BE2C (cell line): ENCODE measurements at places on chromosomes 2 and 18.

DNA sequence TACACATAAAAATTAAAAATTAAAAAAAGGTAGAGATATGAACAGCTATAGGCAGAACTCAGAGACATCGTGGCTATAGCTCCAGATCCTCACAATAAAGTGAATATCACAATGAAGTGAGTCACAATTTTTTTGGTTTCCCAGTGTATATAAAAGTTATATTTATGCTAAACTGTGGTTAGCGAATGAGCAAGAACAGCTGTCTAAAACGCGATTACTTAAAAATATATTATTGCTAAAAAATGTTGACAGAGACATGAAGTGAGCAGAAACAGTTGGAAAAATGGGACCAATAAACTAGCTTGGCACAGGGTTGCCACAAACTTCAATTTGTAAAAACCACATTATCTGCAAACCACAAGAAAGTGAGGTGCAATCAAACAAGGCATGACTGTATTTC, 551.7 kb upstream of the NETO1 start:
- DNase-seq: no peak

GRCh38 chr2:158835431-158835830, 40.3 kb downstream of the DAPL1 start:
- DNase-seq: no peak

DNA sequence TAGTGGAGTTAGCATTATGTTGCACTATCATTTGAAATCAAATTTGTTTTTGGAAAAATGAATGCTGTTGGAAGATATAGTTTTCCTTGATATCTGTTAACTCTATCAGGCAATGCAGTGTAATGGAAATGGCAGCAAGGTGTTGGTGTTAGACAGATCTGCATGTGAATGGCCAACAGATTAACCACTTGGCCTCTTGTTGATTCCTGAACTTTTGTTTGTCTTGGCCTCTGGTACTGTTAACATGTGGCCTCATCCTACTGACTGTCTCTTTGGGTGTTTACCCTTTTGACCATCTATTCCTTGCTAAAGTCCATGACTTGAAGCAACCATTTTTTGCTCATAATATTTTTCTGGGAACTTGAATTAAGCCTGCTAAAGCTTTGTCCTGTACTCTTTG, 110.2 kb upstream of the CDH2 start:
- DNase-seq: no peak

GRCh38 chr2:104766683-104767082, 87.2 kb upstream of the POU3F3 start:
- DNase-seq: no peak

DNA sequence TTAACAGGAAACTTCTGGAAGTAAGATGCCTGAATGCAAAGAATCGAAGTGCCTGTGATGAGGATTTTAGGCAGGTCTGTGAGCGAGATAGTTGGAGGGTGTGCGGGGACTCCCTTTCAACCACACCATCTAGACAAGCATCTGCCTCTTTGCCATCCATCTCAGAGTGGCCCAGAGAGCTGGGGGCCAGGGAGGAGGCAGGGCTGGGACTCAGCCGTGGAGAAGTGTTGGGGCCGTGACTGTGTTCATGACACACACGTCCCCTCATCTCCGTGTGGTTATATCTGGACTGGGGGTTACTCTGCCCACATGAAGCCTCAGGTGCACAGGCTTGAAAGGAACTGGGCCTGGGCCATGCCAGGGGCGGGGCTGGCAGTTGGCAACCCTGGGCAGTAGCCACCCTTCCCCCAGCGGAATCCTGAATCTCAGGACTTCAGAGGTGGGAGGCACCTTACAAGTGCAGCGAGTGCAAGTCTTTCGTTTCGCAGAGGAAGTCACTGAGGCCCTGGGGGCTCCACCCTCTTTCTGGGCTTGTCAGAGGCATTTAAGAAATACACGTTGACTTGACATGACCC, 112.5 kb downstream of the SLC4A3 start:
- DNase-seq: no peak
